ENCODE measurements at places on chromosomes 6 and 20.

DNA sequence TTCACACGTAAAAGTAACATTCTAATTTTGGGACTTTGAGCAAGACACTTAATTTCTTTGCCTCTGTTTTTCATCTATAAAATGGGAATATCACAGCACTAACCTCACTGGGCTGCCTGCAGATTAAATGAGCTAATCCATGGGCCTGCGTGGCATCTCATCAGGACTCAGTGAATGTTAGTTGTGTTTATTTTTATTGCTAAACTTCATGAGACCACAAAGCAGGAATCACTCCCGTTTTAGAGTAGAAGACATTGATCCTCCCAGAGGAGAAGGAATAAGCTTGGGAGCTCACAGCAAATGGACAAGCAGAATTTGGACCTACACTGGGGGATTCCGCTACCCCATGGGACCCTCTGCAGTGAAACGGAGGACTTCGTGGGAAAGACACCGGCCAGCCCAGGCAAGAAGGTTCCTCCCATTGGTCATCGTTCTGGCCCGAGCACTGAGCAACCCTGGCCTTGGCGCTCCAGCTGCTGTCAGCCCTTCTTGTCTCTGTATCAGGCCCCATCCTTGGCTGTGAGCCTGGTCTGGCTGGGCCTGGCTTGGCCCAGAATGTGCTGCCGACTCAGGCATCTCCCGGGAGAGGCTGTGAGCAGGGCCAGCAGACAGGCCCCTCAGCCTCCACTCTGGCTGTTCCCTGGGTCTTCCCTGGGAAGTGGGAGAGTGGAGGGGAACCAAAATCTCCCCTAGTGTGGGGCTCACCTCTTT lies 79.8 kb downstream of the NFATC2 start:
- DNase-seq, result no peak

DNA sequence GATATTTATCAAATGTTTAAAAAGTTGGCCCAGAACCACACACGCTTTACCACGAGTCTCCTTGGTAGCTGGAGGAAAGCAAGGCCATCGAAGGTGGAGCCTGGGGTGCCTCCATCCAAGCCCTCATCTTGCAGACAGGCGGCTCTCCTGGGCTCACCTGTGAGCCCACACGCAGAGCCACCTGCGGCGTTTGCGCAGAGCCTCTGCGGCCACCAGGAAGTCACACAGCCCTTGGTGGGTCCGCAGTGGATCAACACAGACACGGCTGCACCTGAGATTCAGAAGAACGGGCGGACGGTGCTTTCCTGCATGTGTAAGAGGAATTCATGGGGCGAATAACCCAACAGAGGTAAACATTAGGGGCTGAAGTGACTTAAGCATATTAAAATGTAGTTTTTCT lies 24.5 kb upstream of the SMOC2 start:
- no peak for DNase-seq

GRCh38 chr6:93842178-93842577 lies 422.8 kb upstream of the EPHA7 start:
- no peak for DNase-seq

DNA sequence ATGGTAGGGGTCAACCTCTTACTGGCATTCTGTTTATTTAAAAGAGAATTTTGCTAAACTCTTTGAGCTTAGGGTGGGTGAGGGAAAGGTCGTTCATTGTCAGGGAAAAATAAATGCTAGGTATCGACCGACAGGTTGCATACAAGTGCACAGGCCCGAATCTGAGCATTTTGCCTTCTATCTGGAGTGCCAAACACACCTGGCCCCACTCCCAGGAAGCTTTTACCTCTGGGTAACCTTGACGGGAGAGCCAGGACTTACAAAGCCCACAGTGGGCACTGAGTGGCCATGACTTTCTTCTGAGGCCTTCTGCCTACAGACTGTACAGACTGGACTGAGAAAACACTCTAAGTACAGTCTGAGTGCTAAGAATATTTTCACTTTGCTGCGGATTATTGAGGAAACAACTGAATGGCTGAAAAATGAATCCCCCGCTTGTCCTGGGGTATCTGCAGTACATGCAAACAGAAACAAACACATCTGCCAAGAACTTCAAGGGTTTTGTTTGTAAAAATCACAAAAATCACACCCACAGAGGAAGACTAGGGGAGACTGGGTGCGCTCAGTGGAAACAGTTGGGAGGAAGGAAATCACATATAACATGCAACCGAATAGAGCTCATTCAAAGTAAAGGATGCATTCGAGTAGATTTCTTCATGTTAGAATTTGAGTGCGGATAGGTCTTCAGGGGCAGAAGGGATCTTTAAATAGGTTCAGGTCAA lies 152.8 kb downstream of the NFATC2 start:
- DNase-seq, result no peak

DNA sequence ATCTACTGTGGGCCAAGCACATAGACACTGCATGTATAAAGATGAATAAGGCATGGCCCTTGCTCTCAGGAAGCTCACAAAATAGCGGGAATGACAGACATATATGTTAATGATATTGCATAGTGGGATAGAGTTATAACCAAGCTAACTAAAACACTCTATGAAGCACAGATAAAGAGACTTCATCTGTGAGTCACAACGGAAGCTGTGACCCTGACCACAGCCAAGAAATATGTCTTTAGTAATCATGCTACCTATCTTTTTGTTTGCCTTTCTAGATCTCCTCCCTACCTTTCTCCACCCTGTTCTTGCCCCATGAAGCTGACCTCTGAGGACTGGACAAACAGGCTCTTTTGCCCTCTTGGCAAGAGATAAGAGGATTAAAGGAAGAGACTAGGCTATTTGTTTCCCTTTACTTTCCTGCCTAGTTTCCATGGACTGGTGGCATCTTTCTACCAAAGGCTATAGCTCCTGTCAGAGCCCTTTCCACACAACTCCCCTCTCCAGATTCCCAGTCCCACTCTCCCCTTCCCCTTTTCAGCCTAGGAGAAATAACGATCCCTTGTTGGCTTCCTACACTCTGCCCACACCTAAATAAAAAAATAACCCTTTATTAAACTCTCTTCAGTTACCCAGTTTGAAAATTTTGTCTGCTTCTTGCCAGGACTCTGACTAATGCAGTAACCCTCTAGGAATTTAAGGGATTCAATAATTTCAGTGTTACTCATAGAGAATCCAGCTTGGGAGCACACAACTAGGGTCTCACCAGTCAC lies 504.9 kb upstream of the MARCKS start:
- no peak for DNase-seq

DNA sequence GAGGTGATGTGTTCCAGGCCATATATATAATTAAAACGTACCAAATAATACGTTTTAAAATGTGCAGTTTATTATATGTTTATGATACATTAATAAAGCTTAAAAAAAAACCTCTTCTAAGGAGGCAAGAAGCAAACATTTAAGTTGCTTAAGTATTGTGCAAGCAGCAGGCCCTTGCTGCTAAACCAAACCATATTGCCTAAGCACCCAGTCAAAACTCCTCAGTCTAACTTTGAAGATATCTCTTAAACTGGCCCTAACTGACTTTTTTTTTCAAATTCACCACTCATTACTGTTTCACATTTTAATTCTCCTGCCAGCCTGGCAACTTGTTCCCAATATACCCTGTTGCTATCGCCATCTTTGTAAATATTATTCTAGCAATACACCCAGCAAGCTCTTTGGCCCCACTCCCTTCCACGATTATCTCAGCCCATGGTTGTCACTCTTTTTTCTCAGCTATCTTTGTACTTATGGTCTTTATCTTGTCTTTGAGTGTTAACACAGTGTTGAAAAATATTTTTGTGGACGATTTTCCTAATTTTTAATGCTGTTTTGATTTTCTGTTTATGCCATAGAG lies 60.9 kb downstream of the C6orf58 start:
- no peak for DNase-seq

GRCh38 chr6:6602262-6602661 lies 13.7 kb downstream of the LY86 start:
- no peak for DNase-seq

GRCh38 chr6:129525055-129525454 lies 184.9 kb downstream of the ARHGAP18 start:
- no peak for DNase-seq

Measured in activated CD4-positive, alpha-beta T cell treated with anti-CD3 and anti-CD28 coated beads, Interleukin-2, amount 50 U/mL, for 1 hour (primary cell).